ENCODE measurements at places on chromosomes 7 and 10.
A peak's percentile ranks its signal among the peaks of the same experiment; 100 is the strongest.

- no peak for DNase-seq
Observed at GRCh38 chr7:46233585-46234329, 312.7 kb upstream of the IGFBP3 start.

GRCh38 chr7:158945519-158945918, 89.2 kb downstream of the DYNC2I1 start:
- no peak for DNase-seq

DNA sequence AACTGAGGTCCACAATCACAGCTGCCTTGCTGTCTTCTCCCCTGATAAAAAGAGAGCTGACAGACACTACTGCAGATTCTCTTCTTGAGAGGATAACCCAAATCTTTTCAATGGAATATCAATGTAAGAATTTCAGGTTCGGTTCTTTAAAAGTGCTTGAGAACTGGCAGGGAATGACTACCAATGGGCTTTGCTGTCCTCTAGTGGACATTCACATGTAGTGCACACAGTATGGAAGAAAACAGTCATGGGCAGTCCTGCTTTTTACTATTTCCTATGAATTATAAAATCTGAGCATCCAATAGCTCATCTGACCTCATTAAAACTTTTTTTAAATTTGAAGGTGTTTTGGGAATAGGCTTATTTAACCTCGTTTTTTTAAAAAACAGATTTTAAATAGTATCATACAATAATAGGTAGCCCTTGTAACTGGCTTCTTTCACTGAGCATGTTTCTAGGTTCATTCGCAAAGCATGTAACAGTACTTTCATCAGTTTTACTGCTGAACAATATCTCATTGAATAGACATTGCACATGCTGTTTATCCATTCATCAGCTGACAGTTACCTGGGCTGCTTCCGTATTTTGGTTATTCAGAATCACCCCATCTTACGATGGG, 18.3 kb downstream of the FZD9 start:
- no peak for DNase-seq

DNA sequence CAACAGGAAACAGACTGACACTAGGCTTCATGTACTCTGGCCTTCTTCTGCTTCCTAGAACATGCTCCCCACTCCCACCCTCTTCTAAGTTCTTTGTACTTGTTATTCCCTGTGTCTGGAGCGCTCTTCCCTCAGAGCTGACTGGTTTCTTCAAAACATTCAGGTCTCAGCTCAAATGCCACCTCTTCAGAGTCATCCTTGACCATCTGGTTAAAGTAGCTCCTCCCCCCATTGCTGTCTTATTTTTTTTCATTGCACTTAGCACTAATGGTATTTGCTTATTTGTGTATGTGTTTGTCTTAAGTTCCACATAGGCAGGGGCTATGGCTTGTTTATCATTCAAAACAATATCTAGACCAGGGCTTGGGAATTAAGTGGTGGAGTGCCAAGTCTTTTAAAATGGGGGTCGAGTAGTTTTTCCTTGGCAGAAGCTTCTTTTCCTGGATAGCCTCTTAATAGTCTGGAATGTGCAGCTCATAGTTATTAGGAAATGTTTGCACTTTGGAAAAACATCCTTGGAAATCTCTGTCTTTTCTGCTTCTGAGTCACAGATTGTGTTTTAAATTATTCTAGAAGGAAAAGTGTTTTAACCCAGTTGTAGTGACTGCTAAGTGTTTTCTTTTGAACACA, 60.0 kb downstream of the RALA start:
- DNase-seq: no peak

GRCh38 chr7:49088017-49088416, 163.7 kb downstream of the CDC14C start:
- DNase-seq: no peak

DNA sequence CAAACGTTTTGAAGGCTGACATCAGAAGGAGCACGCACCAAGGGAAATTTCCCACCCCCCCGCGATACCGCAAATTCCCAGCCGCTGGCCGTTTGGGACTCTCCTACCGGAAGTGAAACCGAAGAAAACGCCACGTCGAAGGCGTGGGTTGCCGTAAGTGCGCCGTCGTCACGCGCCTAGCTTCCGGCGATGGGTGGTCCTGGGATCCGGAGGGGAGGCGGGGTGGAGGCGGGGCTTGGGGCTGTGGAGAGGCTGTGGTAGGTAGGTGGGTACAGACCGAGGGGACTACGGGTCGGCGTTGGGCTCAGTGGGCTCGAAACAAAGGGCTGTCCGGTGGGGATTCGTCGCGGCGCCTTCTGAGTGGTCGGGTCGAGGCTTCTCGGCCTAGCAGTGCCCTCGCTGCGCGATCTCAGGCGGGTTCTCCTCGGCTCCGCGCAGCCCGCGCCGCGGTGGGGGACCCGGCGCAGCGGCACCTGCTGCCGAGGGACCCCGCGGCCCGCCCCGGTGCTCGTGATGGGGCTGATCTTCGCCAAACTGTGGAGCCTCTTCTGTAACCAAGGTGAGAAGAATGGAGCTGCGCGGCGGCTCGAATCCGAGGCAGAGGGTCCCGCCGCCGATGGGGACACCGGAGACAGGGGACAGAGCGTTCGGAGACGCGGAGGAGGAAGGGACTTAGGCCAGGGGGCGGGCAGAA, at the start of gene ARL5B:
TSS of gene ARL5B (plus strand) at position 307 of the 694 bp plus-strand sequence. CDS start at position 514, 207 bp downstream.
- peak; percentile 98 for DNase-seq

DNA sequence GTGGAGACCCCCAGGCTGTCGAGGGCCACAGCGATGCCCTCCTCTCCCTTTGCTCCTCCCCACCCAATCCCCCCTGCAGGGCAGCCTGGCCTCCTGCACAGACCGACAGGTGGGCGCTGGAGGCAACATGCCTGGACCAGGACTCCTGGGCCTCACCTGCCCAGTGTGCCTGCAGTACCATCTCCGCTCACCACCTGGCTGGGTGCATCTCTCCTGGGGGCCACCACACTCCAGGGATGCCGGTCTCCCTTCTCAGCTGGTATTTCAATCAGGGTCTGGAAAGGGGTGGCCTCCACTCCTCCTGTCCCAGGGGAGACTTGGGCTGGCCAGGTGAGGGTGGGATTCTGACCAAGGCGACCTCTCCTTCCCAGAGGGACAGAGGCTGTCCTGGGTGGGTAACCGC, 17.2 kb upstream of the CFAP46 start:
- no peak for DNase-seq

- peak; percentile 66 for DNase-seq
Observed at GRCh38 chr7:91941450-91941849, 788 bp downstream of the AKAP9 start.

GRCh38 chr7:157652954-157653826, 316.4 kb downstream of the DNAJB6 start:
- no peak for DNase-seq

GRCh38 chr7:39702133-39702532, 78.8 kb downstream of the RALA start:
- DNase-seq: no peak

DNA sequence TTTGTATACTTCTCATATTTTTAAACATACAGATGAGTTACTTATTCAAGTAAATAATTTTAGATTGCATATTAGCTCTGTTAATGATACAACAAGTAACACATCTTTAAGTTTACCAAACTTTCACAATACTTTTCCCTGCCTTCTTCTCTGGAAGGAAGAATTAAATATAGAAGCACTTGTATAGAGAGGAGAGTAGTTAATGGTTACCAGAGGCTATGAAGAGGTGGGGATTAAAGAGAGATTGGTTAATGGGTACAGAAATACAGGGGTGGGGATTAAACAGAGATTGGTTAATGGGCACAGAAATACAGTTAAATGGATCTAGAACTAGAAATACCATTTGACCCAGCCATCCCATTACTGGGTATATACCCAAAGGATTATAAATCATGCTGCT, 20.0 kb upstream of the UCN3 start:
- DNase-seq: no peak

- DNase-seq: peak; percentile 58
Observed at GRCh38 chr7:30285536-30286284, 1.3 kb downstream of the ZNRF2 start.

DNA sequence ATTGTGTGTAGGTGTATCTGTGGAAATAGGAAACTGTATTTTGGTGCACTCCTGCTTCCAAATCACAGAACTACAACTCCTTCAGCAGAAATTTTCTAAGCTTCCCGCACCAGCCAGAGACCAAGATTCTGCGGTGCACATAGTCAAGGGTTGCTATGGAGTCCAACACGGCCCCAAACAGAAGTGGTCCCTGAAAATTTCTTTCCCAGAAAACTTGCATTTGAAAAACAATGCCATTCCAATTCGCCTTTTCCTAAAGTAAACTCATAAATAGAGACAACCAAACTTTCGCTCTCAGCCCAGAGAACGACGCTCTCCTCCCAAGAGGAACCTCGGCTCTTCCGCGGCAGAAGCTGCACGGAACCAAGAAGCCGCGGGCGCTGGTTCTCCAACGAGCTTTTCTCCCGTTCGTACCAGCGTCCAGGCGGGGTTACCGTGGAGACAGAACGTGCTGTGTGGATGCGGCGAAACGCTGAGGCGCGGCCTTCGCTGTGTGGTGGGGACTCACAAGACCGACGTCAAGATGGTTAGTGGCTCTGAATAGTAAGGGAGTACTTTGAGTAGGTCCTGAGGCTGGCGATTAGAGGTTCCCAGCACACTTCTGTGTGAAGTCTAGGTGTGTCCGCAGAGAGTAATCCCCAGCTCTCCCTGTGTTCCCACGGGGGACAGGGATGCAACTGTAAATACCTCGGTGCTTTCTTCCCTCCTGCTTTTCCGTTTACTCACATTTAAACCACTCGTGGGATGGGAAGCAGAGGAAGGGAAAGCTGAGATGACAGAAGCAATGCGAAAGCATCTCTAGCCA, 24.0 kb upstream of the ZC3HAV1 start:
- peak; percentile 86 for DNase-seq

DNA sequence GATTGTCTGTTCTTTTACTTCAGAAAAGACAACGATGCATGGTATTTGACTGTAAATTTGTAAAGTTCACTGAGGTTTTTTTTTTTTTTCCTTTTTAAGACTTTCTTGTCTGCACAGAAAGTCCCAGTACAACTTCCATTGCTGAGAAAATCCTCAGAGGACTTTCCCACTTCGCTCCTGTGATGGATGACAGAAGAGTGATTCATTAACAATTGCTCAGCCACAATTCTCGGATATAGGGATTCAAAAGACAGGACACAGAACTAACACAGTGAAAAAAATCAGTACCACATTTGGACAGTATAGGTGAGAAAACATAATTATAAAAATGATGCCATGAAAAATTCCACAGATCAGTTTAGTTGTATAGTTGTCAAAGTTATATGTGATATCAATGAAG, 48.0 kb downstream of the SEC23IP start:
- DNase-seq: no peak

- DNase-seq: no peak
Observed at GRCh38 chr7:66183700-66184099, 21.4 kb upstream of the TPST1 start.

GRCh38 chr7:2138146-2138765, 94.5 kb downstream of the MAD1L1 start:
- peak; percentile 35 for DNase-seq

DNA sequence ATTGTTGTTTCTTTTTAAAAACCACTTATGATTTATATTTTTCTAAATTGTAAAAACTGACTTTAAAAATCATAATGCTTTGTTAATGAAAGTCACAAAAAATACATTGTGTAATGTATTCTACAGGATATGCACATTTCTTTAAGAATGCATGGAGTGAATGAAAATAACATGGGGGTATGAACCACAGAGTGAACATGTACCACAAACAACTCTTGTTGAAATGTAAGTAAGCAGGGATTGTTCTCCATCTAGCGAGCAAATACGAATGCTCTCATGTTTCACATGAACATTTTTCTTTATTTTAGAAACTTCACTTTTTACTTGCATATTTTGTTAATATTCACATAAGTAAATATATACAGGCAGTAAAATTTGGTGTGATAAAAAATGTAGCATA, 35.6 kb upstream of the LAMB4 start:
- no peak for DNase-seq

DNA sequence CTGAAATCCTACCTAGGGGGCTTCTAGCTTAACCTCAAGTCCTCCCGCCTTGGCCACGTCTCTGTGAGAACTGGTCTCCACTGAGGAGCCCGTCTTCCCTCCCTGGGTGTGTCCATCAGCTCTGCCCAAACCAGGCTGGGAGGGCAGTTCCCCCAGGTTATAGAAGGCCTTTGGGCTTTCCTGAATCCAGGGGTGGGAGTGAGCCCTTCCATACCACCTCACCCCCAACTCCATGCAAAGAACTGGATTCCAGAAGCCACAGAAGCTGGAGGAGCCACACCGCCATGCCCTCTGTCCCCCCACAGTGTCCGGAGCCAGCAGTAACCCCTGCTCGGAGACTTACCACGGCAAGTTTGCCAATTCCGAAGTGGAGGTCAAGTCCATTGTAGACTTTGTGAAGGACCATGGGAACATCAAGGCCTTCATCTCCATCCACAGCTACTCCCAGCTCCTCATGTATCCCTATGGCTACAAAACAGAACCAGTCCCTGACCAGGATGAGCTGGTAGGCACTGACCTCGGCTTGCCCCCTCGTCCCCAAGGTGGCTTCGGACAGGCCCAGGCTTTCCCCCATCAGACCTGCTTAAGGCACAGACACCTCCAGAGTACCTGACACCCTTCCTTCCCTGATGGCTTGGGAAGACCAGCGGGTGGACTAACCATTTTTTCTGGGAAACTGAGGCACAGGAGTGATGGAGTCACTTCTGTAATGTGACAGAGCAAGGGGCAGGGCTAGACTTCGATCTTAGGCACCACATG, 4.7 kb downstream of the CPA1 start:
- DNase-seq: no peak

- DNase-seq: no peak
Observed at GRCh38 chr10:23457632-23458417, 18.9 kb downstream of the OTUD1 start.

DNA sequence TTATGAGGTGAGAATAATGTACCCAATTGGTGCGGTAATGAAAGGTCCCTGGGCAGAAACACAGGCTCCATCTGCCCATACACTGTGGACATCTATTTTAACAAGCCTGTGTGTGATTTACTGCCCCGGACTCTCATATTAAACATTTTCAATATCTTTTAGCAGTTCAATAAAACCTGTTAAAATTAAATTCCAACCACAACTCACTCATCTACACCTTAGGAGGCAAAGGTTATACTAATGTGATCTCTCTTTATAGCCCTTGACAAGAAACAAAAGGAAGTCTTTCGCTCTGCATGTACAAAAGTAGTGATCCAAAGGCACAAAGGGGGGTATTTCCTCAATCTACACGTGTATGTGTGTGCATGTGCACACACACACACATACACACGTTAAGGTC, 186.0 kb downstream of the PARD3 start:
- no peak for DNase-seq

- peak; percentile 55 for DNase-seq
Observed at GRCh38 chr10:80161321-80162083, 29.0 kb downstream of the PLAC9 start.

DNA sequence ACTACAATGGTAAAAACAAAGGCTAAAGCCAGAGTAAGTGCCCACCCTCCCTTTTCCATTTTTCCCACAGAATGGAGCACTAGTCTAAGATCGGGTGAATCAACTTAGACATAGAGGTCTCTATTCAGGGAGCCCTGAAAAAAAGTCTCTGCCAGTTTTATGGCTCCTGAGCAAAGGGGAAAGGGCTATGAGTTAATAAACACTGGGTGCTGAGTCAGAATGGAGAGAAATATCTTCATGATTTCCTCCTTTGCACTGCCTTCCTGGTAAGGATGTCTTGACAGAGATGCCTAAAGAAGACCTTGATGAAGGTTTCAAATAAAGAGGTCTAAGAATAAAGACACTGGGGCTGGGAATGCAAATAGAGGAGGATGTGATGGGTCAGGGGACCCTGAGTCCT, 607.4 kb upstream of the MBL2 start:
- DNase-seq: no peak

All from mucosa of descending colon (tissue), 3 donors.